ENCODE measurements at places on chromosomes 5 and 9.

- no peaks in the 10 kb centered on the region for H3K4me1 ChIP-seq
- no peaks in the 10 kb centered on the region for H3K36me3 ChIP-seq
- H3K4me3 ChIP-seq: no peak overlapping the region
- no peak for DNase-seq
Measured at GRCh38 chr9:83440641-83441040, 97.6 kb downstream of the FRMD3 start.

GRCh38 chr5:84779186-84779585 is 394.5 kb upstream of the EDIL3 start:
- no peak overlapping the region for H3K27ac ChIP-seq
- DNase-seq: no peak
- no peaks in the 10 kb centered on the region for H3K27me3 ChIP-seq
- H3K4me3 ChIP-seq: no peak overlapping the region
- H3K36me3 ChIP-seq: no peaks in the 10 kb centered on the region

GRCh38 chr9:133268335-133269056 is 6.5 kb downstream of the ABO start:
- H3K4me1 ChIP-seq: no peaks in the 10 kb centered on the region
- no peak overlapping the region for H3K4me3 ChIP-seq
- H3K27ac ChIP-seq: no peak overlapping the region
- no peak for DNase-seq
- H3K27me3 ChIP-seq: peaks cover 23% of the 10 kb centered on the region
- H3K36me3 ChIP-seq: no peaks in the 10 kb centered on the region

GRCh38 chr9:98491828-98492227 is 216.9 kb downstream of the GABBR2 start:
- no peak overlapping the region for H3K4me3 ChIP-seq
- no peak overlapping the region for H3K27ac ChIP-seq
- no peak for DNase-seq
- H3K4me1 ChIP-seq: no peaks in the 10 kb centered on the region
- H3K36me3 ChIP-seq: no peaks in the 10 kb centered on the region

DNA sequence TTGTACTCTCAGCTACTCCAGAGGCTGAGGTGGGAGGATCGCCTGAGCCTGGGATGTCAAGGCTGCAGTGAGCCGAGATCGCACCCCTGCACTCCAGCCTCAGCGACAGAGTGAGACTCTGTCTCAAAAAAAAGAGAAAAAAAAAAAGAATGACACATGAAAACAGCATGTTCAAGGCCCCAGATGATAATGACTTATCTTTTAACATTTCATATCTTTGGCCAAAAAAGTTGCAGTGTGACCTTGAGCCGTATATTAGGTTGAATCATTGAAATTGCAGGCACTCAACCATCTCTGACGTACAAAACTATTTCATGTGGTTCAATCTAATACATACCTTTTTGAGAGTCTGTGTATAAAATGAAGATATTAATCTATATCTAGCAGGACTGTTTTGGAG is 79.1 kb upstream of the CPEB4 start:
- no peaks in the 10 kb centered on the region for H3K4me1 ChIP-seq
- no peak for DNase-seq
- no peak overlapping the region for H3K27ac ChIP-seq
- no peaks in the 10 kb centered on the region for H3K36me3 ChIP-seq
- no peaks in the 10 kb centered on the region for H3K27me3 ChIP-seq
